ENCODE measurements at places on chromosomes 13 and 19.

- DNase-seq, result no peak
These were observed 19.8 kb downstream of the CAB39L start for GRCh38 chr13:49424011-49424560.

- no peak for DNase-seq
These were observed 6.2 kb upstream of the DZIP1 start for GRCh38 chr13:95650696-95651095.

- DNase-seq, result no peak
These were observed 46.8 kb downstream of the MIPEP start for GRCh38 chr13:23842406-23842805.

GRCh38 chr13:39379667-39380655, 223.0 kb downstream of the LHFPL6 start:
- DNase-seq, result no peak

- peak; percentile 15 for DNase-seq
These were observed 14.0 kb downstream of the CEACAM16 start for GRCh38 chr19:44712864-44713515.

All from fibroblast of mammary gland (primary cell).